ENCODE measurements at places on chromosomes 4 and X.

GRCh38 chrX:99719140-99719539 lies 690.9 kb downstream of the PCDH19 start:
- DNase-seq, result no peak

DNA sequence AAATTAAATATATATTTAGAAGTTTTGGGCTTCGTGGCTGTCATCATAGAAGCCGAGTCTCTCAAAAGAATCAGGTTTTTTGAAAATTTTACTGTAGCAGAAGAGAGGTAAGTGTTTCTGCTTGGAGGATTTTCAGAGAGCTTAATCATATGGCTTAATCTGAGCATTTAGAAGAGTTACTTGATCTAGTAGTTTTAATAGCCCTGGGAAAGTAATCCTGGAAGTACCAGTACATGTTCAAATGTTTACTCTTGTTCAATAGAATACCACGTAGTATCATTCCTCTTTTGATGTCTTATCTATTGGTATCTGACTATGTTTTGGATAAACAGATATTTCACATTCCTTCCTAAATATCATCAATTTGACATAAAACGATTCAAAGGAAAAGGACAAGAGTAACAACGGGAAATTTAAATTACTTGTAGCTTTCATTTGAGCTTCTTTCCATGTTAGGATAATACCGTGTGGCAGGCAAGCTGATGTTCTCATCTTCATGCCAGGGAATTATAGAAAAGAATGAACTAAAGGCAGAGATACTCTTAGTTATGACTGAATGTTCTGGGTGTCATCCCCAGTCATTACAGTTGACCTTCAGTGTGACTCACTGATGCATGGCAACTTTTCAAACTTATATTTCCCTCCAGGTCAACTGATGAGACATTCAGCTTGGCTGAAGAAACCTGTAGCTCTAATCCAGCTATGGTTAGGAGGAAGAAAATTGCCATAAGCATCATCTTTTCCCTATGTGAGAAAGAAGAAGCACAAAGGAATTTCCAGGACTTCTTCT lies 89.8 kb downstream of the FNIP2 start:
- no peak for DNase-seq

DNA sequence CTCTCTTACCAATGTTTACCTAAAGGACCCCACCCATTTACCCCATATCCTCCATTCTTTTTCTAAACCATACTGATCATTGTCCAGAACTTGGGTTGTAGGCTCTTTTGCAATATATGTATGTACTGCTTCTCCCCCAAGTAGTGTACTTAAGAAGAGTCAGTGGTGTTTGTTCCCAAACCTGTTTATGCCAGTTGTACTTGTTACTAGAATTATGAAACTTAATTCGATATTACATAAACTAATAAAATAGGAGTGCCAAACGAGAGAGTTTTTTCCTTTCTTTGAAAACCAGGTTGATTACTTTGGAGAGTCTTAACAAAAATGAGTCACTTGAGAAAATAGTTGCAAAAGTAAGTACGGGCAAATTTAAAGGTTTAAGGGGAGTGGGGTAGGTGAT lies 96.3 kb downstream of the GEMIN8 start:
- no peak for DNase-seq

DNA sequence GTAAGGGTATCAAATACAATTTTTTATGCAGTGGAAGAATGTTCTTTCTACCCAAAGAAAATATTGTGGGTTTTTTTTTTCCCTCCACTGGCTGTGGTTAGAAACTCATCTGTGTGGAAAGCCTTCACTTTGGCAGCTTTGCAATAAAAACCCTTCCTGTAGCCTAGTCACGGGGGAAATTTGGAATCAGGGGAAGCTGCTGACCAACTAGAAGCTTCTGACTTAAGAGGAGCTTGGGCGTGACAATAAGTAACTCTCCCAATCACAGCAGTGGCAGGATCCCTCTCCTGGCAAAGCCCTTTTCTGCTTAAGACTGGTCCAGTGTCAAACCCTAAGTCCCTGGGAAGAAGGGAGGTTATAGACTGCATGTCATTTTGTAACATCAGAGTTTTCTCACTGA lies 87.9 kb downstream of the LRRC66 start:
- no peak for DNase-seq

DNA sequence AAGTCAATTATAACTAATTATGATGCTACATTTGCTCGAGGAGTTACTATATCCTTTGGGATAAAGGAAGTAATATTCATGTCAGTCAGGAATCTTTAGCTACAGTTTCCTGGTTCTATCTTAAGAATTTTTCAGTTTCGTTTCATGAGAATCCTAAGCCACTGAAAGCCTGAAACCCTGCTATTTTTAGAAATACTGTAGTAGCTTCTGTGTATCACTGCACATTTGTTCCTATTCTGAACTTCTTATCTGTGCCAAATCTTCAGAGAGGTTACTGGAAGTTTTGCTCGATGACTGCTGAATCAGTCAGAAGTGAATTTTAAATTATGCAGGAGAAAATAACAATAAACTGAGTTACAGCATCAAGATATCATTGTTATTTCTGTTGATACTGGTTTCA lies 249.2 kb downstream of the TENM3 start:
- DNase-seq, result peak; percentile 26

GRCh38 chr4:52676536-52676935 lies 17.4 kb upstream of the USP46 start:
- no peak for DNase-seq

DNA sequence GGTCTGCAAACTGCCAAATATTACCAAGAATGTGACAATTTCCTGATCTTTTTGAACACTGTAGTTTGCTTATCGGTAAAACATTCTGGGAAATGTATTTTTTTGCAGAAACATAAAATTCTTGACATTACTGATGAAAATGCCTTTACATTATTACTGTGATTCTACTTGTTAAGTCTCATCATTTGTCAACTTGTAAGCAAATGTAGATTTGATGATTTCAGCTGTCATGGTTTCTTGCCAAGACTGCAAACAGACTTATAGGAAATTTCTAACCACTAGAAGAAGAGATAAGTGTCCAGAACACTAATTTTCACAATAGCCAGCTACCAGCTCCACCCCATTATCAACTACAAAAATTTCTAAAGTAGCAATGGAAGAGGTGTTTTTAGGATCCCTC lies 560.4 kb downstream of the STPG2 start:
- no peak for DNase-seq

DNA sequence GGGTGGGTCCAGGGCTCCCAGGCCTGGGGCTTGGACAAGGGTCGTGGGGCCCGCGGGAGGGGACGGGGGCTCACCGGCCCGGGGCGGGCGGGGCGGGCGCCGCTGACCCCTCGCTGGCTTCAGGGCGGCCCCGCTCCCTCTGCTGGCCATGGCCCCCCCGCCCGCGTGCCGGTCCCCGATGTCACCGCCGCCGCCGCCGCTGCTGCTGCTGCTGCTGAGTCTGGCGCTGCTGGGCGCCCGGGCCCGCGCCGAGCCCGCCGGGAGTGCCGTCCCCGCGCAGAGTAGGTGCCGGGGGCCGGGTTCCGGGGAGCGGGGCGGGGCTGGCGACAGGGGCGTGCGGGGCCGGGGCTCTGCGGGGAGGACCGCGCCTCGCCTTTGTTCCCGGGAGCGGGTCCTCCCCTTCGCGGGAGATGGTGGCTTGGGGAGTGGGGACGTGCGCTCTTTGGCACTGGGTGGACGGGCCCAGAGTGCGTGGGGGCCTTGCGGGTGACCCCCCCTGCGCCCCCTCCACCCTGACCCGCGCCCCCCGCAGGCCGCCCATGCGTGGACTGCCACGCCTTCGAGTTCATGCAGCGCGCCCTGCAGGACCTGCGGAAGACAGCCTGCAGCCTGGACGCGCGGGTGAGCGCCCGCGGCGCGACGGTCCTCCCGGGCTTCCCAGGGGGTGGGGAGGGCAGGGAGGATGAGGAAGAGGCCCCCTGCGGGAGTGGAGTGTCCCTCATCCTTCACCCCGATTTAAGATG lies 16.8 kb upstream of the NAT8L start:
- DNase-seq, result peak; percentile 49

- no peak for DNase-seq
Measured at GRCh38 chr4:81257021-81257420, 42.0 kb upstream of the PRKG2 start.

- DNase-seq, result no peak
Measured at GRCh38 chrX:41092776-41093175, 7.5 kb downstream of the USP9X start.

GRCh38 chr4:95085124-95085833 lies 327.5 kb downstream of the BMPR1B start:
- no peak for DNase-seq

DNA sequence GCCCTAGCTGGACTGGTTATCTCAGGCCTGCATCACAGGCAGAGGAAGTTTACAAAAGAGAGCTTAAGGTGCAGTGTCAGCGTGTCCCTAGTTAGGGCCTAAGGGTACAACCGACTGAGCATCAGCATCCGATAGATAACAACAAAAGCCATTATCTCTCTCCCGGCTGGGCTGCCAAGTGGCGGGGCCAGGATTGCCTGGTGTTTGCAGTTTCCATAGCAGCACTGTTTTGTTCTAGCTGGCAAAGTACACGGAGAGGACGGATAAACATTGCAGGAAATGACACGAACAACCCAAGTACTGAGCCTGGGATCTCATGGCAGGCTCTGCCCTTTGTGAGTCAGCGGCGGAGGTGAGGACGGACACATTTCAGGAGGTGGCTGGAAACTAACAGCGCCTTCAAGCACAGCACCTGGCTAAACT lies 104.7 kb upstream of the NOCT start:
- DNase-seq, result peak; percentile 94

- no peak for DNase-seq
Measured at GRCh38 chrX:14440106-14440505, 89.2 kb upstream of the GLRA2 start.

- DNase-seq, result no peak
Measured at GRCh38 chr4:139763205-139763604, 97.6 kb downstream of the MGST2 start.

- DNase-seq, result no peak
Measured at GRCh38 chrX:150522494-150522893, 45.9 kb upstream of the MTM1 start.

All from stomach (tissue), 19 donors.